ENCODE measurements at places on chromosomes 5 and 9.

- no peak for DNase-seq
Observed at GRCh38 chr5:78162253-78162862, 132.1 kb downstream of the AP3B1 start.

- DNase-seq, result no peak
Observed at GRCh38 chr9:127706836-127707241, at the start of gene CFAP157. CFAP157 (plus strand) TSS chr9:127706988; CDS start chr9:127707032, 44 bp downstream.

DNA sequence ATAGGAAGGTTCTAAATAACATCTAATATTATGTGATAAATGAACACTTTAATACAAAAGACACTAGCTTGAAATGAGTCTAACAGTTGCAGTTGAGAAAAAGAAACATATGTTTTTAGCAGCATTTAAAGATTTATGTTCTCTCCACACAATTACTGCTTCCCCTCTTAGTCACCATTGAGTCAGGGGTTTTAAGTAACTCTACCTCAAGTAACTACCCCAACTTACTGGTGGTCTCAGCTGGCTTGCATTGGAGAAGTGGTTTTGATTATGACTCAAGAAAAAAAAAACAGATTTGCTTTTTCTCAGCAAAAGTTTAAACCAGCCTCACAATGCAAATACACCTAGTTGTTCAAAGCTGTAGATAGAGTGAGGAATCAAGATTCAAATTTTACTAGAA lies 1216.5 kb upstream of the CDH9 start:
- no peak for DNase-seq

DNA sequence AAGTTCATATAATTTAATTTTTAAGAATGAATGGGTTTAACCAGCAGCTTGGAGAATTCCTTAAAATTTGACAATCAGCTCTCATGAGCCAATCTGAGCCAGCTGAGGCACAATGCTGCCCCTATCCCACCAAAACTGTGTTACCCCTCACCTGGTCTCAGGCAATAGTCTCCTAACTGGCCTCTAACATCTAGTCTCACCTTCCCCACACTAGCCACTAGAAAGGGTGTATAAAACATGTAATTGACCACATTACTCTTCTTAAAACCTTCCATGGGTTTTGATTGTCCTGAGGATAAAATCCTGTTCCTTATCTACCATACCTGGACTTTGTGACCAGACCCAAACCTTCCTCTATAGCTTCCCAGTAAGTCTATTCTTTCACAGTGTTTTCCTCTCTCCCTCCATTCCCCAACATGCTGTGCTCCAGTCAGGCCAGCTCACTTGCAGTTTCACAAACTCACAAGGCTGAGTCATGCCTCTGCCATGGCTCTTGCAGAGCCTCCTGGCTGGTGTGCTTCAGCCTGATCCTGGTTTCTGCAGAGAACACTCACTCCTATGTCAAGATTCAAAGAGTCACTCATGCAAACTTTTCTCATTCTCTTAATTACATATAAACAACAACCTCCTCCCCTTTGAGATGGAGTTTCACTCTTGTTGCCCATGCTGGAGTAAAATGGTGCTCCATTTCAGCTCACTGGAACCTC lies 16.0 kb upstream of the ZCCHC7 start:
- DNase-seq, result peak; percentile 88

DNA sequence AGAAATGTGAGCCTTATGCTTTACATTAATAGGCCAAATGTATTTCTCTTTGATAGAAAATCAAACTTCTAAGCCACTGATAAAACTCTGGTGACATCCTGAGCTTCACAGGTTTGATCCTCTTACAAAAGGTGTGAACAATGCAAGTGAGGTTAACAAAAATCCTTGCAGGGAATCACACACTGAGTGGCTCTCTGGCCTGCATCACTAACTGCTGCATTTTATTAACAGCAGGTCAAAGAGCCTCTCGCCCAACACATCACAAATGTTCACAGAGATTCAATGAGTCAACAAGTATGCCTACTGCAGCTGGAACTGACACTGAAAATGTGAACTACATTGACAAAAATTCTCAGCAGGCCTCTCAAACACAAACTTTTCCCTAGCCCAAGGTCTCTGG lies 122.3 kb downstream of the SEMA5A start:
- DNase-seq, result no peak

- no peak for DNase-seq
Observed at GRCh38 chr9:99635032-99635431, 186.7 kb upstream of the NR4A3 start.

GRCh38 chr5:124961521-124961920 lies 215.1 kb upstream of the ZNF608 start:
- no peak for DNase-seq

DNA sequence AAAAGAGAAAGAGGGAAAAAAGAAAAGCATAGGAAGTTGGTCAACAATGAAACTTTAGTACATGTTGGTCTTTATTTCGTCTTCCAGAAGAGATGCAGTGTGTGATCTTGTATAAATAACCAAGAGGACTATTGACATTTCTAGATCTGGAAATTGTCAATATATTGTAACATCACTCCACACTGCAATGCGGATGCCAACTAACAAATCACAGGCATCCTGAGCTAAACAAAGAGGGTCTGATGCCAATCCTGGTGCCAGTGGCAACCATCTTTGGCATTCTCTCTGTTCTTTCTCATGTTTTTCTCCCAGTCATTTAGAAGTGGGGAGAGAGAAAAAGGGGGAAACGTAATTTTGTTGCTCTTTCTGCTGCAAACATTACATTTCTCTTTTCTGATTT lies 9.7 kb downstream of the NFIB start:
- DNase-seq, result no peak
